ACHN (cell line): ENCODE measurements at places on chromosomes 4 and X.

- no peak for DNase-seq
Observed at GRCh38 chr4:86130160-86130933, 229.5 kb downstream of the MAPK10 start.

- DNase-seq = no peak
Observed at GRCh38 chr4:139403462-139403861, 50.5 kb upstream of the RAB33B start.

DNA sequence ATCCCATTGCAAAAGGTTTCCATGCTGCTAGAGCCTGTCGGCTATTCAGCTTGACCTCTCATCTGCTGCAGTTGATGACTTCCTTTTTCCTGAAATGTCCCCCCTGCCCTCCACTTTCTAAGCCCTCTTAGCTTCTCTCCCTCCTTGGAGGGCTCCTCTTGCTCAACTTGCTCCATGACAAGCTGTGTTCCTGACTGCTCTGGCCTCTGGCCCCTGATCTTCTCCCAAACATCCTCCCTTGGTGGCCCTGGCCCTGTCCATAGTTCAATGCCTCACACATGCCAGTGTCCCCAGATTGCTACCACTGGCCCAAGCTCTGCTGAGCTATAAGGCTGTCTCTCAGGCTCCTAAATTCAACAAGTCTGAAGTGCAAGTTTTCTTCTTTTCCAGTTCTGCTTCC is 29.6 kb downstream of the RASL11B start:
- no peak for DNase-seq

- DNase-seq = no peak
Observed at GRCh38 chr4:143538979-143539669, 25.6 kb downstream of the SMARCA5 start.

GRCh38 chr4:177483760-177484159 is 41.5 kb upstream of the AGA start:
- DNase-seq = no peak

GRCh38 chr4:55051532-55051931 is 73.9 kb downstream of the KDR start:
- no peak for DNase-seq

GRCh38 chr4:24211856-24212255 is 322.0 kb upstream of the PPARGC1A start:
- no peak for DNase-seq
